ENCODE measurements at places on chromosomes 6 and 20. TPM values are rescaled to one million over a fixed set of nuclear protein-coding genes. Genes with fewer than 3 reads are reported as not detected.

DNA sequence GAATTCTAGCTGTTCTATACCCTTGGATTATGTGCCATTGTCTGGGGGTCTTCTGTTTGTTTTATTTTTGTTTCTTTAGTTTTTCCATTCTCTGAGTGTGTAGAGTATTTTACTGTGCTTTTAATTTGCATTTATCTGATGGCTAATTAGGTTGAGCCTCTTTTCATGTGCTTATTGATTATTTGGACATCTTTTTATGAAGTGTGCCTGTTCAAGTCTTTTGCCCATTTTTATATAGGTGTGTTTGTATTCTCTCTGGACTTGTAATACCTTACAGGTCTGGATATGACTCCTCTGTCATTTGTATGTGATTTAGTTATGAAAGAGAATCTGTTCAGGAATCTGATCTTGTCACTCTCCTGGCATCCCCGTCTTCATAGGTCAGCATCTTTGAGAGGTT, 22.6 kb upstream of the APCDD1L start:
- H3K36me3 ChIP-seq, result no peaks in the 10 kb centered on the region
- no peaks in the 10 kb centered on the region for H3K27me3 ChIP-seq
- no peak overlapping the region for H3K4me3 ChIP-seq
- no peak overlapping the region for H3K27ac ChIP-seq
- DNase-seq, result no peak

The LY86 gene
- 1.1 TPM for total RNA-seq

- peaks cover 18% of the 10 kb centered on the region for H3K4me1 ChIP-seq
- DNase-seq, result peak; percentile 97
- H3K27me3 ChIP-seq, result no peaks in the 10 kb centered on the region
Measured at GRCh38 chr20:50645253-50646068, 45.9 kb downstream of the RIPOR3 start.

GRCh38 chr6:73076211-73076954, 148.9 kb downstream of the KHDC1L start:
- no peaks in the 10 kb centered on the region for H3K36me3 ChIP-seq
- H3K27me3 ChIP-seq, result no peaks in the 10 kb centered on the region
- no peak for DNase-seq
- H3K4me1 ChIP-seq, result no peaks in the 10 kb centered on the region
- H3K27ac ChIP-seq, result no peak overlapping the region

GRCh38 chr20:48411245-48411644, 416.6 kb downstream of the PREX1 start:
- H3K27ac ChIP-seq, result no peak overlapping the region
- H3K4me1 ChIP-seq, result no peaks in the 10 kb centered on the region
- DNase-seq, result no peak
- H3K27me3 ChIP-seq, result no peaks in the 10 kb centered on the region
- H3K4me3 ChIP-seq, result no peak overlapping the region

DNA sequence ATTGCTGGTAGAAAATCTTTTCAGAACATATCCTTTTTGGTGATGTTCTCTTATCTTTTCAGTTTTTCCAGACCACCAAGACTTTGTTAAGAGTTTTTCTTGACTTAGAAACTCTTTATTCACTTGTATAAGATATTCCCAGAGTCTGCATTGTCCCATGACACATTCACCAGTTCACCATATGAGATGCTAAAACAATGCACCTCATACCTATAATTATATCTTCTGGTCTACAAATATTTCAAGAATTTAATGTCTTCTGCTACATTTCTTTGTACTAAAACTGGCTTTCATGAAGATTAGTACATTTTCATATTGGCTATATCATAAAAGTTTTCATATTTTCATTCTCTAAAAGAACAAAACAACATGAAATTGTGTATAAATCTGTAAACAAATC, 111.3 kb downstream of the ADGRG6 start:
- DNase-seq, result no peak
- no peak overlapping the region for H3K27ac ChIP-seq
- H3K4me3 ChIP-seq, result no peak overlapping the region
- H3K4me1 ChIP-seq, result no peaks in the 10 kb centered on the region

The HLA-G gene
- total RNA-seq, result not detected

DNA sequence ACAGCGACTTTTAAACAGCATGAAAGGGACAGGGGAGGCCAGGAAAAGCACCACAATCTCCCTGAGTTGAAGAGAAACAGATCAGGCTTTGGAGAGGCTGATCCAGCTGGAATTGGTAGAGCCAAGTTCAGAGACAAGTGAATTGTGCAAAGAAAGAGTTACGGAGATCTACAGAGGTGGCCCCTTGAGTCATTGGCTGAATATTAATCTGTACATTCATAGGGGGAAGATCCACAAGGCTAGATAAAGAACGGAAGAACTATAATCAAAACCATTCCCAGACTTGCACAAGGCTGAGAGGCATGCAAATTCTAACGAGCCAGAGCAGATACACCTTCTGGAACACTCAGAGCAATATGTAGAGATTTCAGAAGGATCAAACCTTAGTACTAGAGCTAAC, 14.2 kb upstream of the FOXQ1 start:
- no peaks in the 10 kb centered on the region for H3K27me3 ChIP-seq
- no peak overlapping the region for H3K4me3 ChIP-seq
- H3K27ac ChIP-seq, result no peak overlapping the region
- DNase-seq, result no peak
- H3K36me3 ChIP-seq, result no peaks in the 10 kb centered on the region

The PACRG gene
- total RNA-seq, result 2.5 TPM

The CGAS gene
- 5.4 TPM for total RNA-seq

DNA sequence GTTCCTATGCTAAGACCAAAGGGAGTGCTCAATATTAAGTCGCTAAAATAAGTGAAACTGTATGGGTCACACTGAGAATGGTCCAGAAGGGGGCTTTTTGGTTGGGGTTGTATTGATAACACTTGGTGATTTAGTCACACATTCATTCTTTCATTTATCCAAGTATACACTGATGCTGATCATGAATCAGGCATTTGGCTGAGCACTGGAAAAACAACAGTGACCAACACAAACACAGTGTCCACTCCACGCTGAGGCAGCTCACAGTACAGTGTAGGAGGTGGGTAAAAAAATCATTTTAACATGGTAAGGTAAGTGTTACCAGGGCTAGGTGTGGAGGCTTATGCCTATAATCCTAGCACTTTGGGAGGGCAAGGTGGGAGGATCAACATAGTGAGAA, 9.2 kb upstream of the FAM83C start:
- DNase-seq, result no peak
- peaks cover 41% of the 10 kb centered on the region for H3K4me1 ChIP-seq
- H3K27me3 ChIP-seq, result no peaks in the 10 kb centered on the region
- H3K4me3 ChIP-seq, result no peak overlapping the region

The TGM3 gene
- total RNA-seq, result not detected
